ENCODE measurements at places on chromosomes 11 and 22. TPM values are rescaled to one million over a fixed set of nuclear protein-coding genes. Genes with fewer than 3 reads are reported as not detected.
A peak's percentile ranks its signal among the peaks of the same experiment; 100 is the strongest.

- DNase-seq: no peak
Observed at GRCh38 chr11:18710545-18710944, 12.0 kb downstream of the TMEM86A start.

DNA sequence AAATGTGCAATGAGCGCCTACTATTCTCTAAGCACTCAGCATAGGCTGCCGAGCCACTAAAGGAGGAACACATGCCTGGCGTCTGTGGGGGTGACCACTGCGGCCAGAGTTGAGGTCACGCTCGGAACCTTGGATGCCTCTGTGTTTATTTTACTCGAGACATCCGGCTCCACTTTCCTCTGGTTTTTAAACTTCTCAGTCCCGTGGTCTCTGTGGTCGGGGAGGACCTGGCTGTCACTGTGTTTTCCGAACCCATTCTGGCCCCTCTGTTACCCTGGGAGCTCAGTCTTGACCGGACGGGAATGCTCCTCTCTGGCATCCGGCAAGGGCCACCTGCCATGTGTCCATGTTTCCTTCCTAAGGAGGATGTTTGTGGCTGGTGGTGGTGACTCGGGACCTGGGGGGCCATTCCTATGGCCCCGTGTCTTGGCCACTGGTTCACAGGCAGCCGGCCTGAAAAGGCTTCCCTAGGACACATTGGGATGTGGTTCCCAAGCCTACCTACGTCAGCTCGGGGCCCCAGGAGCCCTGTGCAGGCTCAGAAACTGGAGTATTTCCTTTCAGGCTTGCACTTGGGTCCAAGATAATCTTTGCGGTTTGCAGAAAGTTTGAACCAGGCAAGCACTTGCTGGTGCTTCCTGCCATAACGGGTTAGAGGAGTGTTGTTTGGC lies 46.7 kb upstream of the PARVG start:
- DNase-seq: peak; percentile 32

GRCh38 chr11:68328374-68329091 lies 16.1 kb downstream of the LRP5 start:
- peak; percentile 89 for DNase-seq

The NAV2 gene
- total RNA-seq: 13.7 TPM

DNA sequence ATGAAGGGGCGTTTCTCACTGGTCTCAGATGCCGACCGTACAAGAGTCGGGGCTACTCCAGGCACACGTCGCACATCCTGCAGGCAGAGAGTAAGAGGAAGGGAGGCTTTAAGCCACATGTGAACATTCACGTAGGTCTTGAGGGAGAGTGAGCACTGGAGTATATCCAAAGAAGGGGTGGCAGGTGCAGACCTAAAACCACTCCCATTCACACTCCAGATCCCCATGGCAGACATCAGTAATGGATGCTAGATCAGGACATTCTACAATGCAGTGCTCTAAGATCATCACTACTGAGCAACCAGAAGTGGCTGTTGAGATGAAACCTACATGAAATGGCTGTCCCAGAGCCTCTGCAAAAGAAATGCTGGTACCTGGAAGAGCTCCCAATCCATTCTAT lies 39.0 kb downstream of the WT1 start:
- no peak for DNase-seq

The CBLIF gene
- not detected for total RNA-seq

The OR8D1 gene
- total RNA-seq: 0.10 TPM

GRCh38 chr11:102390667-102391465 lies 43.9 kb downstream of the BIRC2 start:
- DNase-seq: peak; percentile 70

DNA sequence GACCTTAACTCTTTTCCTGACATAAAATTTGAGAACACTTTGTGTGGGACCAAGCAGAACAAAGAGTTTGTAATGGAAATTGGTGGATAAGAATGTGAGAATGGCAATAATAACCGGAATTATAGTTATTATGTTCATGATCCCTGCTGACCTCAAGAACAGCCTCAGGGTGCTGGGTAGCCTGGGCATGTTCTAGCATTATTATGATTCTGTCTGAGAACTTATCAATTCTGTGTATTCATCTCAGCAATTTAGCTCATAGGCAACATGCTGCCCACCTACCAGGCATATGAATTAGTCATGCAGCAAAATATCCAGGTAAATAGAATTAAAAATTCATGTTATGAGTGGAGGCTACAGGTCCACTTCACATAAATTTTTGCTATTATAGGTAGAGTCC lies 61.9 kb downstream of the CTSC start:
- no peak for DNase-seq

The DRD4 gene
- not detected for total RNA-seq

DNA sequence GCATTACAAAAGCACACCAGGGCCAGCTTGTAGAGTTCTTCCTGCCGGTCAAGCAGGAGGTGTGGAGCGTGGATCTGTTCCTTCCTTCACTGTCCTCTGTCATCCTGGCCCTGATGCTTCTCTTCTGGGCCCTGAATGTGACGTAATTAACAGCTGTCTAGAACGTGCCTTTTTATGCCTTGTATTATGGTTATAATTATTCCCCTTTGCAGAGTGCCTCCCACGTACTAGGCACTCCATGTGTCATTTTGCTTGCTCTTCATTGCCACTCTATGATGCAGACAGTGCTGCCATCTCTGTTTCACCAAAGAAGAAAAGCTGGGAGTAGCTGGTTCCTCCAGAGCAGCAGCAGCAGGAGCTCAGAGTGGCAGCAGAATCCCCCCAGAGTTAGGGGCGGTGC lies 132.1 kb upstream of the TTC12 start:
- no peak for DNase-seq

The OR4C11 gene
- total RNA-seq: not detected

All from tongue (tissue), 3 donors.